ENCODE measurements at places on chromosomes 5 and 9. TPM values are rescaled to one million over a fixed set of nuclear protein-coding genes. Genes with fewer than 3 reads are reported as not detected.
A peak's percentile ranks its signal among the peaks of the same experiment; 100 is the strongest.

- no peak for DNase-seq
- H3K4me1 ChIP-seq, result peaks cover 35% of the 10 kb centered on the region
- H3K4me3 ChIP-seq, result no peak overlapping the region
These were observed 64.9 kb upstream of the OSMR start for GRCh38 chr5:38780945-38781344.

DNA sequence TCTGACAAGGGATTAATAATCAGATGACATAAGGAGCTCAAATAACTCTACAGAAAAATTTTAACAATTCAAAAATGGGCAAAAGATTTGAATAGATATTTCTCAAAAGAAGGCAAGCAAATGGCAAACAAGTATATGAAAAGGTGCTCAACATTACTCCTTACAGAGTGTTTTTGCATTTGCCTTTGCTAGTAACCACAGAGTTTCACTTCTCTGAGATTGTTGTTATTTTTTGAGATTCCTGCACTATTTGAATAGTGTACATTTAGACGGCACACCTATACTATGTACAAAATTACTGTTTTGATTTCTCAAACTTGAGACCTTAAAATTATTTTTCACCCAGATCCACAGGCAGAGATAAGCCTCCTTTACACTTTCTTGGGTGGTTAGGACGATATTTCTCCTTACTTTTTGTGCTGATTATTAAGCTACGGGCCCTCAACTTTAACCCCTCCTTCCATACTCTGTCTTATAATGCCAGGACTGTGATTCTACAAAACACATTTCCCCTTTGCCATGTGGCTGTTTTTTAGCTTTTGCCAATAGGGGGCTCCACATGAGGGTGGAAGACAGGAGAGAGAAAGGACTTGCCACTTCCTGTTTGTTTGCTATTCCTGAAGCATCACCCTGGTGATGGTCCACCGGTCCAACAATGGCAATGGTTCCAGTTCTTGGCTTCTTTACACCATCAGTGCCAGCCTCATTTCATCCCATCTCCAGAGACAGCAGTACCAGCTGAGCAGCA is 65.0 kb upstream of the DAP start:
- H3K27ac ChIP-seq, result no peak overlapping the region
- H3K36me3 ChIP-seq, result no peaks in the 10 kb centered on the region
- DNase-seq, result no peak

DNA sequence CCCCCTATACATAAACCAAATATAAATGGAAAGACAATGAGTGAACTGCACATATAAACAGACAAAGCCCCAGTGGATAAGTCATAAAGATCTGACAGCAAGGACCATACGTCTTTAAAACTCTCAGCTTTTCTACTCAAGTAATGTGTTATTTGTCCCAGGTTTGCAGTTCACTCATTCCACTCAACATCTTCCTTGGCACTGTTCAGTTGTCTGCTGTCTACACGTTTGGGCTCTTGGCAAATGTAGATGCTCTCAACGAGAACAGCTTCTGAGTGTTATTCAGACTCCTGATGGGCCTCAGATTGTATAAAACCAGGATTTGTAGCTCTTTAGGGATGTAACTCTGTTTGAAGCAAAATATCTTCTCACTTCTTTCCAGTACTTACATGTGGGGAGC is 198.2 kb upstream of the SEMA6A start:
- H3K4me3 ChIP-seq, result no peak overlapping the region
- H3K36me3 ChIP-seq, result no peaks in the 10 kb centered on the region
- no peak for DNase-seq
- H3K4me1 ChIP-seq, result no peaks in the 10 kb centered on the region

- no peaks in the 10 kb centered on the region for H3K27me3 ChIP-seq
- H3K36me3 ChIP-seq, result no peaks in the 10 kb centered on the region
- no peak for DNase-seq
- H3K27ac ChIP-seq, result no peak overlapping the region
These were observed 135.5 kb downstream of the PRR16 start for GRCh38 chr5:120599576-120599975.

Gene INSYN2B
- total RNA-seq, result 0.17 TPM

- DNase-seq, result peak; percentile 21
- H3K4me1 ChIP-seq, result no peaks in the 10 kb centered on the region
- no peaks in the 10 kb centered on the region for H3K27me3 ChIP-seq
- no peaks in the 10 kb centered on the region for H3K36me3 ChIP-seq
- no peak overlapping the region for H3K4me3 ChIP-seq
These were observed 126.3 kb downstream of the C5orf15 start for GRCh38 chr5:133841831-133842750.

Gene GRK6
- 43.9 TPM for total RNA-seq

DNA sequence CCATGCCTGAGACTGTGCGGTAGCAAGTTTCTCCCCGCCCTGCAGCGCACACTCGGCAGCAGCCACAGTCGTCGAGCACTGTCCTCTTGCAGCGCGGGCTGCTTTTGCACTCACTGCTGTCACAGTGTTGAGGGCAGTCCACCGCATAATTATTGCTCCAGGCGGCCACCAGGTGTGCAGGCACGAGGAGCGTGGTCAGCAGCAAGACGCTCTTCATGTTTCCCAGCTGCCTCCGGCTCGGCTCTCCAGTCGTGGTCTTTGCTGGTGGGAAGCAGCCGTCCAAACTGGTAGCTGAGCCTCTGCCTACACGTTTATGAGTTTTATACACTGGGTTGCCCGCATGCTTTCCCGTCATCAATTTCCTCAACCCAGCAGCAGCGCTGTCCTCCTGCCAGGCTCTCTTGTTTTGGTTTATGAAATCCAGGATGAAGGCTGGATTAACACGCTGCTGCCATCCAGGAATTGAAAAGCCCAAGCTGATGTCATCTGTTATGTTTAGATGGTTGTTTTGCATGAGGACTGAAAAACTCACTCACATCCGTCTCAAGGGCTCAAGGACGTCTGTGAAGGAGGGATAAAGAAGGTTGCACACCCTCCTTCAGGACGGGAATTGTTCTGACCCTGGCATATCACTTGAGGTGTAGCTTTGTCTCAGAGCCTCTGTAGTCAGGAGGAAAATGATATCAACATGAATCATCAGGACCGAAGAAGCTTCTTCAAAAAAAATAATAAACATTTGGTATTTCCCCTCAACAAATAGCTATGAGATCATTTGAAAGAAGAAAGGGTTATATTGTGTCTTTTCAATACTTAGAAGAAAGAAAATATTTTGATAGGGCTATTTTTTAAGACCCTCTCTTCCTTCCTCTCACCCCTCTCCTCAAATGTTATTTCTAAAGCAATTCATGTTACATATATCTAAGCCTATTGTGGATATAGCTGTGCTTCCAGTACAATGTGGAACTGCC is at the start of gene ESM1:
Gene ESM1, minus strand, starts transcription at position 293 of the 968 bp plus-strand sequence. Its CDS starts 76 bp downstream, at position 217.
- H3K4me1 ChIP-seq, result peaks cover 7% of the 10 kb centered on the region
- no peak for DNase-seq
- H3K27ac ChIP-seq, result no peak within 1 kb of the TSS

DNA sequence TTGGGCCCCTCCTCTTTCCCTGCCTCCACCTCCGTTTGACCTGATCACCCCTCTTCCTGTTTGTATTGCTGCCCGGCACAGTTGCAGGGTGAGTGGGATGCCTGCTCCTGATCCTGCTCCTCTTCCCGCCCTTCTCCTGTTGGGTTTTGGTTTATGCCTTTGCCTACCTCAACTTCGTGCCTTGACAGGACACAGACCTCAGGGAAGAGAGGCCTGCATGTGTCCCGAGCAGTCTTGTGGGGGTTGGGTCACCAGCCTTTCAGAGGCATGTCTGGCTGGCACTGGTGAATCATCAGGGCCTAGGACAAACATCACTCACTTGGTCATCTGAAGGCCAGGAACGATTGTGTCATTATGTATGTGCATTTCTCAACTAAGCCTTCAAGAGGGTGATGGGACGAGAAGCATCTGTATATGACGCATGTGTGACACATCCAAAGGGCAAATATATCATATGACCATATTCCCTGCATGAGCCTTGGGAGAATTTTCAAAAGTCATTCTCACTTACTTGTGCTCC is 56.9 kb downstream of the NPR3 start:
- no peak overlapping the region for H3K4me3 ChIP-seq
- no peaks in the 10 kb centered on the region for H3K27me3 ChIP-seq
- no peak overlapping the region for H3K27ac ChIP-seq
- no peak for DNase-seq
- no peaks in the 10 kb centered on the region for H3K36me3 ChIP-seq
- peaks cover 7% of the 10 kb centered on the region for H3K4me1 ChIP-seq

DNA sequence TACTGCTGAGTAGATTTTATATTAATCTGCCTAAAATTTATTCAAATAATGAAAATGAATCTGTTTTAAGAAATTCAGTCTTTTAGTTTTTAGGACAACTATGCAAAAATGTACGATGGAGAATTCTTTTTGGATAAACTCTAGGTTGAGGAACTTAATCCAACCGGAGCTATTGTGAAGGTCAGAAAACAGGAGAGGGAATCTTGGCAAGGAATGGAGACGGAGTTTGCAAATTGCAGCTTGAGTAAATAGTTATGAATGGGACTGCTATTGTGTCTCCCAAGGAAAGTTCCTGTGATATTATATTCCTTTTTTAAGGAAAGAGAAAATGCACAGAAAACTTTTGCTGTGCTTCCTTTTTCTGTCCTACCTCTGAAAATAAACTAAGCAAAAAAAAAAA is 67.9 kb downstream of the IQGAP2 start:
- H3K4me1 ChIP-seq, result no peaks in the 10 kb centered on the region
- H3K27ac ChIP-seq, result no peak overlapping the region
- H3K36me3 ChIP-seq, result no peaks in the 10 kb centered on the region
- H3K27me3 ChIP-seq, result no peaks in the 10 kb centered on the region

DNA sequence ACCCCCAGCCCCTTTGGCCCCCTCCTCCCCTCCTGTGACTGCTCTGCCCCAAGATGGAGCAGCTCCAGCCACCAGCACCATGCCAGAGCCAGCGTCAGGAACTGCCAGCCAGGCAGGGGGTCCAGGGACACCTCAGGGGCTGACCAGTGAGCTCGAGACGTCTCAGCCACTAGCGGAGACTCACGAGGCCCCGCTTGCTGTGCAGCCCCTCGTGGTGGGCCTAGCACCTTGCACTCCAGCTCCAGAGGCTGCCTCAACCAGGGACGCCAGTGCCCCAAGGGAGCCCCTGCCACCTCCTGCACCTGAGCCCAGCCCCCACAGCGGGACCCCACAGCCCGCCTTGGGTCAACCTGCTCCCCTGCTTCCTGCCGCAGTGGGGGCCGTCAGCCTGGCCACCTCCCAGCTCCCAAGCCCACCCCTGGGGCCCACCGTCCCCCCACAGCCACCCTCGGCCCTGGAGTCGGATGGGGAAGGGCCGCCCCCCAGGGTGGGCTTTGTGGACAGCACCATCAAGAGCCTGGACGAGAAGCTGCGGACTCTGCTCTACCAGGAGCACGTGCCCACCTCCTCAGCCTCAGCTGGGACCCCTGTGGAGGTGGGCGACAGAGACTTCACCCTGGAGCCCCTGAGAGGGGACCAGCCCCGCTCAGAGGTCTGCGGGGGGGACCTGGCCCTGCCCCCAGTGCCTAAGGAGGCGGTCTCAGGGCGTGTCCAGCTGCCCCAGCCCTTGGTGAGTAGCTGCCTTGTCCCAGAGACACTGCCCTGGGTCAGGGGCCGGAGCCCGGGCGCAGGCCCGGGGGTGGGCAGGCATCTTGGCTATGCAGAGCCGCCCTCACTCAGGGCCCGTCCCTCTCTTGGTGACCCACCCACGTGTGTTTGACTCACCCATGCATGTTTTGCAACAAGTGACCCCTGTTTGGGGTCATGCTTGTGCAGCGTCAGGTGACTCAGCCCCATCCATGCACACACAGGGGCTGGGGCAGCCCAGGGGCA is 105.2 kb downstream of the WNK2 start:
- H3K36me3 ChIP-seq, result no peaks in the 10 kb centered on the region
- H3K27ac ChIP-seq, result no peak overlapping the region
- H3K27me3 ChIP-seq, result peaks cover 5% of the 10 kb centered on the region
- no peak overlapping the region for H3K4me3 ChIP-seq
- peak; percentile 61 for DNase-seq

DNA sequence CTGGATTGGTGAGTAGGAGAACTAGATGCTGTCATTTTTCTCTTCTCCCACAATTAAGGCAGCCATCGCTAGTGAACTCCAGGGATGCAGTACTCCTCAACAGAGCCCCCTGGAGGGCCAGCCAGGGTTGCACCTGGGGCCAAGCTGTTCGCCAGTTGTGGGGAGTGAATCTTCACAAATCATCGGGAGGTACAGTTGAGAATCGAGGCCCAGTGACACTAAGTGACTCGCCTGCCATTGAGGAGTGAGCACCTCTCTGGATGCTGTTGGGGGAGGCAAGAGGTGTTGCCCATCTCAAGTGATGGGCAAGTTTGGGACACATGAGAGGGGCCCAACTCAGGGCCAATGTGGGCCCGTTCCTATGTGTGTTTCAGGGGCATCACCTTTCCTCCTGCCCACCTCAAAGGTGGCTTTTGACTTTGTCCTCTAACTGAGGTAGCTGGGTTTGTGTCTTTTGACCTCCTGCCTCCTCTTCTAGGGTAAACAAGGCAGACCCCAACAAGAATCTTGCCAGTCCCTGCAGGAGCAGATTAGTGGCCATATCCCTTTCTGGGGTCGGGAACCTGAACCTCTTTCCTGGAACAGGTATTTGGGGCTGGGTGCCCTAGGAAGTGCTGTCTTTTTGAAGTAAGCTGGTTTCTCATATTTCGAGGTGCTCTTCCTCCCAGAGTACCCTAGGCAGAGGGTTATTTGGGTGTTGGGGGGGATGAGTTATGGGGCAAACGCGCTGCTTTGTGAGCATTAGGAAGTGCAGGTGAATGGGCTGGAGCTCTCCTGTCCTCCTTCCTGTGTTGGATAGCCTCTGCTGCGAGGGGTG is 181.2 kb downstream of the MACROH2A1 start:
- no peaks in the 10 kb centered on the region for H3K27me3 ChIP-seq
- H3K4me3 ChIP-seq, result no peak overlapping the region
- H3K27ac ChIP-seq, result no peak overlapping the region
- no peaks in the 10 kb centered on the region for H3K36me3 ChIP-seq
- peak; percentile 36 for DNase-seq
- H3K4me1 ChIP-seq, result no peaks in the 10 kb centered on the region

Gene RGS7BP
- 2.4 TPM for total RNA-seq

DNA sequence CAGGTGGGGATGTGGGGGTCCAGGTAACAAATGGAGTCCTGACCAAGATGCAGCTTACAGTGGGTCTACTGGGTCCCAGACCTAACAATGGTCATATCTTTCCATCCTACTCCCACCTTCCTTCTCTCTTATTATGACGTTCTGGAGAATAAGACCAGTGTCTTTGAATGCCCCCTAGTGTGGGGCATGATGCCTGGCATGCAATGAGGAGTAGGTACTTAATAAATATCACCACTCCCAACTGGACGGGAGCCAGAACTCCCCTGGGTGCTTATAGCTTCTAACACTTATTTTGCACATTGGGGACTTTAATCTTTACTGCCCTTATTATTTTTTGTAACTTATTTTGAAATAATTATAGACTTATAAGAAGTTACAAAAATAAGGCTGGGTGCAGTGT is 98.2 kb downstream of the NDFIP1 start:
- no peak overlapping the region for H3K4me3 ChIP-seq
- DNase-seq, result no peak
- no peaks in the 10 kb centered on the region for H3K36me3 ChIP-seq
- H3K27me3 ChIP-seq, result no peaks in the 10 kb centered on the region
- no peak overlapping the region for H3K27ac ChIP-seq

DNA sequence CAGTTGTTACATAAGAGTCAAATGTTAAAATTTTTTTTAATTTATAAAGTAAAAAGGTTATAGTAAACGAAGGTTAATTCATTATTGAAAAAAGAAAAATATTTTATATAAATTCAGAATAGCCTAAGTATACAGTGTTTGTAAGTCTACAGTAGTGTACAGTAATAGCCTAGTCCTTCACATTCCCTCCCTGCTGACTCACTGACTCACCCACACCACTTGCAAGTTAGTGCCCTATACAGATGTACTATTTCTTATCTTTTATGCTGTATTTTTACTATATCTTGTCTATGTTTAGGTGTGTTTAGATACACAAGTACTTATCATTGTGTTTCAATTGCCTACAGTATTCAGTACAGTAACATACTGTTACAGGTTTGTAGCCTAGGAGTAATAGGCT is 57.6 kb downstream of the MAMDC2 start:
- H3K4me3 ChIP-seq, result no peak overlapping the region
- no peaks in the 10 kb centered on the region for H3K27me3 ChIP-seq
- DNase-seq, result no peak
- no peaks in the 10 kb centered on the region for H3K4me1 ChIP-seq
- no peaks in the 10 kb centered on the region for H3K36me3 ChIP-seq
